Inflammatory macrophage treated with lipopolysaccharide for 4 hours (primary cell): ENCODE measurements at places on chromosomes 4 and X.

GRCh38 chr4:151992332-151993154, 231.7 kb upstream of the GATB start:
- no peak for DNase-seq

GRCh38 chr4:184451726-184452125, 22.6 kb downstream of the IRF2 start:
- peak; percentile 60 for DNase-seq

- peak; percentile 3 for DNase-seq
Observed at GRCh38 chrX:3940000-3940610, 226.7 kb upstream of the PRKX start.

DNA sequence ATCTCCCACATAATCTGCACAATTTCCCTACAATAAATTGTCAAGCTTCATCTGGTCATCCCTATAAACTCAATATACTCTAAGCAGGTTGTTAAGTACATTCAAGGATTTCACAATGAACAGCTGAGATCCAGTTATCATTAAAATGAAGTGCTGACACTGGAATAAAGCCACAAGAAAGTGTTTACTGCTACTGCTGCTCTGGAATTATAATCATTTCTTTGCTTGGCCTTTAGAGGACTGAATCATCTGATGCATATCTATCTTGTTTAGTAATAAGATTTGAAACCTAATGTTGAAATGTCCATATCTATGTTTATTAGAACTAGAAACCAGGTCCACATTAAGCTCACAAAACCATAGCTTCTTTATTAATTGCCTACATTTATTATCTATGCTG, 338.6 kb upstream of the ZFP42 start:
- DNase-seq, result no peak

GRCh38 chr4:19230906-19231545, 1020.7 kb upstream of the SLIT2 start:
- DNase-seq, result no peak

GRCh38 chr4:175823015-175823742, 11.1 kb upstream of the GPM6A start:
- DNase-seq, result no peak

- DNase-seq, result no peak
Observed at GRCh38 chr4:108570993-108571569, 49.3 kb upstream of the RPL34 start.

DNA sequence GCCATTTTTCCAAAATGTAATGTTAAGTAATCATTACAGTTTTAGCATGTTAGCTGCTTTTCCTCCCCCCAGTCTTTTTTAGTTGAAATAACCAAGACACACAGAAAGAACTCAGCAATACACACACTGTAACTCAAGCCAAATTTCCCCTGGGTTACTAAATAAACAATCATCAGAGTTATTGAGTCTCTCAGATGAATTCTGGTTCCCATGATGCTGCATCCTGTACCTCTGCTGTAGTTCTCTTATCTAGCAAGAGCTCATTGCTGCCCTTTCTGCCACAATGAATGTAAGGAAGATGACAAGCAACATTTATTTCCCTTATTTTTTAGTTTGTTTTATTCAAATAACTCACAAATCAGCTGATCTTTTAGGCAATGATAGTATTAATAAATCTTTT, 185.1 kb downstream of the ARHGAP6 start:
- no peak for DNase-seq

DNA sequence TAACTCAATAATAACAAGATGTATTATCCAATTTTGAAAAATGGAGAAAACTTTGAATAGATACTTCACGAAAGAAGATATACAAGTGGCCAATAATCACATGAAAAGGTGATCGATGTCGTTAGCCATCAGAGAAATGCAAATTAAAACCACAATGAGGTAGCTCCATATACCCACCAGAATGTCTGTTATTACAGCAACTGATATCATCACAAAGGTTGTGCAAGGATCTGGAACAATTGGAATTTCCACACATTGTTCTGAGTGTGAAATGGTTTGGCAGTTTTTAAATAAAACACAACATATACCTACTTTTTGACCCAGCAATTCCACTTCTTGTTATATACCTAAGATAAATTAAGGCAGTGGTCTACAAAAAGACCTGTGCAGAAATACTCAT, 71.7 kb downstream of the IRS4 start:
- DNase-seq, result no peak

DNA sequence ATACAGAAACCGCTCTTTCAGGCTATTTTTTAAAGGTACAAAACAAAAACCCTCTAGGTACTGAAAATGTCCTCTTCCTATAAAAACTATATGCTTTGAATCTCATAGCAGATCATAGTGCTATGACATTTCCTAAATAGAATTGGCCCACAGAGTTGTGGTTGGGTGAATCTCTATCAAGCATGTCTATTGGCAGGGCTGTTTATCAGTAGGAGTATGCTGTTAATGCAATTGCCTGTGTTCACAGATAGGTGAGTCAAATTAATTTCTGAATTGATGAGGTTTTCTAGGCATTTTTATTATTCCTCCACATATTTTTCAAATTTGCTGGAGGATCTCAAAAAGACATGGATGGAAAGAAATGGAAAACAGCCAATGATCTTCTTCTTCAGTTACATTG, 73.9 kb downstream of the QRFPR start:
- DNase-seq, result no peak

- DNase-seq, result peak; percentile 75
Observed at GRCh38 chr4:38860788-38861424, 4.3 kb upstream of the TLR6 start.

GRCh38 chr4:146742416-146742815, 103.7 kb downstream of the POU4F2 start:
- peak; percentile 3 for DNase-seq

GRCh38 chr4:21090094-21090666, 389.9 kb downstream of the PACRGL start:
- DNase-seq, result no peak

GRCh38 chr4:42786350-42787078, 106.0 kb upstream of the GRXCR1 start:
- no peak for DNase-seq

- DNase-seq, result no peak
Observed at GRCh38 chrX:54825716-54826438, 18.3 kb downstream of the MAGED2 start.

DNA sequence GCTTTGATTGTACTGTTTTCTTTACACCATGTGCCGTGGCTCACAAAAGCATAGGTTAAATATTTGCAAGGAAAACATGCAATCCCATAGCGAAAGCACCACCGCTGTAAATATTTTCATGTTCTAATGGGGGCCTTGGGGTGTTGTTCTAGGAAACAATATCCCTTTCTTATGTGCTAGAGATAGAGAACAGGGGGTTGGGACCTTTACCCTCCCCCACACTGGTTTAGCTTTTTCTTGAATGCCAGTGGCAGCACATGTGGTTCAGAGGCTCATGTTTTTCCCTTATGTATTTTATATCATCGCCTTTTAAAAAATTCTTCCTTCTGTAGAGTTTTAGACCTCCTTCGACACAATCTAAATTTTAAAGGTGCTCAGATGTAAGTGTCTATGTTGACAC, 422.6 kb upstream of the TENM3 start:
- DNase-seq, result no peak

DNA sequence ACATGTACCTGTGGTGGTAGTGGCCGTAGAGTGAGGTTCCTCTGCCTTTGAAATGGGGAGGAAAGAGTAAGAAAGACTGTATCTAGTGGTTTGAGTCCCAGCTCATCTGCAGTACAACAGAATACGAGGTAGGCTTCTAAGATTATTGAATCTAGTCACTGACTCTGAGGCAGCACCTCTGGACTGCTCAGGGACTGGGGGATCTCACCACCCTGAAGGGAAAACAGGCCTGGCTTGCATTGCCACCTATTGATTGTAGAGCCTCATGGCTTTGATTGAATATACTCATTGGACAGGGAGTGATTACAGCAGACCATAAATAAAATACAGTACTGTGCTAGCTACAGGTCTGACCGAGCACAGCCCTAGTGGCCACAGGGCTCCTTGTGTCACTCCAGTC, 50.5 kb downstream of the GPR174 start:
- no peak for DNase-seq

DNA sequence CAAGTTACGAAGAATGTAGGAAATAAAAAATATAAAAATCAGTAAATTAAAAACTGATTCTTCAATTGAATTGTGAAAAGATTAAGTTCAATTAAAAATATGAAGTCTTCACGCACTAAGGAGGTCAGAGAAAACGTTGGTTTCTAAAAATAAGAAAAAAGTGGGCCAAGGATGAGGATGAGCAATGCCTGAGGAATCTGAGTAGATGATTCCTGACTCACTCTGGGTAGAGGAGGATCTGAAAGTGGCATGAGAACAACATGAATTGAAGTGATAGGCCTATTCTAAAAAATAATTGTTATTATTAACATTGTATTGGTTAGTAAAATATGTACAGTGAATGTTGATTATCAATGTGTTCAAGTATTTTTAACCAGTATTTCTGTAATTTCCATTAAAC, 444.2 kb downstream of the GRIA2 start:
- no peak for DNase-seq

DNA sequence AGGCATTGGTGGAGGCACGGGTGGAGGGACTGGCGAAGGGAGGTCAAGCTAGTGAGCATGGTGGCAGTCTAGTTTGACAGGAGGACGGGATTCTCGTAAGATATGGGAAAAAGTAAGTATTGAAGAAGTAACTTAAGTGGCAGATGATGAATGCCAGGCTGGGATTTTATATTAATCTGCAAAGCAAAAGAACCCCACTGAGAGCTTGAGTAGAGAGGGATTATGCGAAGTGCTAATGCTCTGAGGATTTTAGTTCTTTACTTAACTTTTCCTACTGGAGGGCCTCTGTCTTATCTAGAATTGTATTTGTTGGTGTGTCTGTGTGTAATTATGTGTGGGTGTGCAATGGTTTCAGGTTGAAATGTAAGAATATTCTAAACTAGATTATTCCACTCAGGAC, 327.9 kb downstream of the FAT4 start:
- no peak for DNase-seq

DNA sequence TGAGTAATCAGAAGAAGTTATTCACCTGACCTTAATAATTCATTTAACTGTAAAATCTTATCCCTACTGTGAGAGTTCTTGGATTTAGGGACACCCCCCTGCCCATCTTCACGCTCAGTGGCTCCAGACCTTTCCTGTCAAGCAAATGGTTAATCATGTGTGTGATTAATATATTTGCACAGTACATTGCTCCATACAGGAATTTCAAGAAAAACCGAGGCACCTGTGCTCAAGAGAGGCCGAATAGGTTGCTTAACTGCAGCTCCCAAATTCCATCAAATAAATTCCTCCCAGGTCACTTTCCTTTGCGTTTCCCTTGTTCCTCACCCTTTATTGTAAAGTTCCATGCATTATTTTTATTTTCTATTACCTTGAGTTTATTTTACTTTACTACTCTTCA, 119.5 kb downstream of the STOX2 start:
- no peak for DNase-seq

GRCh38 chr4:88737307-88737941, 39.8 kb upstream of the NAP1L5 start:
- no peak for DNase-seq

DNA sequence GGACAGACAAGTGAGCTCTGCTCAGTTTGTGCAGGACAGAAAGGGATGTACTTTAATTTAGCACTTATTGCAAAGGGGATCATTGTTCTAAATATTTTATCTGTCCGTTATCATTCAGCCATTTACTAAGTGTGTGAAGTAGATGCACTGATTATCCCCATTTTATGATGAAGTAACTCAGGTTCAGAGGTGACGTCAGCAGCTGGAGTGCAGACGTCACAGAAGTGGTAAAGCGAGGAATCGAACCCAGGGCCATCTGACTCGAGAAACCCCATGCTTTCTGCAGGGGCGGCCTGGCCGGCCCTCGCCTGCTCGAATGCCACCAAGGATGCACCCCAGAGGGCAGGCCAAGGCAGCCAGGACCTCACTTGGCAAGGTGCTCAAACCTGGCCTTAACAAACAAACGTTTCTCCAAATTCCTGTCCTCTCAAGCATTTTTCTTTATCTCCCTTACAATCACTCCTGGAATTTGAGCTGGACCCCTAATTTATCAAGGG, 75.0 kb downstream of the DCTD start:
- DNase-seq, result no peak

GRCh38 chr4:92106816-92107215, 196.9 kb upstream of the GRID2 start:
- no peak for DNase-seq

DNA sequence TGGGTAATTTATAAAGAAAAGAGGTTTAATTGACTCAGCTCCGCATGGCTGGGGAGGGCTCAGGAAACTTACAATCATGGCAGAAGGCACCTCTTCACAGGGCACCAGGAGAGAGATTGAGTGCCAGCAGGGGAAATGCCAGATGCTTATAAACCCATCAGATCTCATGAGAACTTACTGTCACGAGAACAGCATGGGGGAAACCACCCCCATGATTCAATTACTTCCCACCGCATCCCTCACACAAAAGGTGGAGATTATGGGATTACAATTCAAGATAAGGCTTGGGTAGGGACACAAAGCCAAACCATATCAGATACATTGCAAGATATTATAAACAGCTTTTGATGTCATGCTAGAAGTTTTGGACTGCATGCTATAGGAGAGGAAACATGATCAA, 204.3 kb downstream of the VEGFC start:
- no peak for DNase-seq

- peak; percentile 79 for DNase-seq
Observed at GRCh38 chrX:69165087-69165651, at the start of gene PJA1. PJA1 (minus strand) TSS chrX:69165453; CDS start chrX:69163073, 2,380 bp downstream.

- DNase-seq, result no peak
Observed at GRCh38 chr4:107708225-107708624, 11.8 kb downstream of the PAPSS1 start.

DNA sequence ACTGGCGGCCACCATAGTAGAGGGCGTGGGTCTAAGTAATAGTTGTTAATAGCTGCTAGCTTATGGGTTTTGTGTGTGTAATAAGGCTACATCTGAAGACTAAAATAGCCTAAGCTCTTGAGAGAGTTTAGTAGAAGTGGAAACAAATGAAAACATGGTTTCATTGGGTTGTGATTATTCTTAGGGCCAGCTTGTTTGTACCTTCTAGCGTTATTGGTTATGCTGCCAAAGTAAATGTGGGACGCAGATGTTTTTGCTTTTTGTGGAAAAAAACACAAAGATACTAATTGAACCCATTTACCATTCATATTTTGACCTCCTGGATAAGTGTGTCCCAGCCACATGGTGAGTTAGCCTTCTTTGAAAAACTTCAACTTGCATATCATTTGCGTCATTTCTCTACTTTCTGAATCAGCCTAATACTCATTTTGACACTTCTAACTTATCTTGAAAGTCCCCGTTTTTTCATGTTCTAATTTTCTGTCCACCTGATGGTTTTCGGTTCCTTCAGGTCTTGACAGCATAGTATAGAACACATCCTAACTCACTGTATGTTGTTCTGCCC, 305.3 kb downstream of the FRMPD4 start:
- no peak for DNase-seq

- no peak for DNase-seq
Observed at GRCh38 chr4:13289391-13289790, 194.7 kb downstream of the RAB28 start.

GRCh38 chr4:89021684-89022083, 35.3 kb downstream of the FAM13A start:
- DNase-seq, result no peak
